ENCODE measurements at places on chromosomes 7 and 10.

GRCh38 chr7:138349841-138350700 is 110.0 kb upstream of the TRIM24 start:
- no peak for DNase-seq

GRCh38 chr7:116101704-116102103 is 71.1 kb upstream of the TFEC start:
- DNase-seq: no peak

DNA sequence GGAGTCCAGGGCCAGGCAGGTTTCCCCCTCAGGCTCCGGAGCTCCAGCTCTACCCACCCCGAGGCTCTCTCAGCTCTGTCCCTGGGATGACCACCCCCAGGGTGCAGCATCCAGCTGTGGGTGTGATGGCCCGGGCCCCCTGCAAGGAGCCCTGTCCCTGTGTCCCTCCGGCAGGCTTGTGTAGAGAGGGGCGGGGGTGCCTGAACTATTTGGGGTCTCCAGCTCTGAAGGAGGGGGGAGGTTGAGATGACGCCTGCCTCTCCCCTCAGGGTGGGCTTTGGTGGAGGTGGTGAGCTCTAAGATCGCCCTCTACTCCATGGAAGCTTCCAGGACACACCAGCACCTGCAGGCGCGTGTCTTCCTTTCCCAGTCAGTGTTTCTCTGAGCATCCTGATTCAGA is 39.4 kb downstream of the ADRA2A start:
- no peak for DNase-seq

DNA sequence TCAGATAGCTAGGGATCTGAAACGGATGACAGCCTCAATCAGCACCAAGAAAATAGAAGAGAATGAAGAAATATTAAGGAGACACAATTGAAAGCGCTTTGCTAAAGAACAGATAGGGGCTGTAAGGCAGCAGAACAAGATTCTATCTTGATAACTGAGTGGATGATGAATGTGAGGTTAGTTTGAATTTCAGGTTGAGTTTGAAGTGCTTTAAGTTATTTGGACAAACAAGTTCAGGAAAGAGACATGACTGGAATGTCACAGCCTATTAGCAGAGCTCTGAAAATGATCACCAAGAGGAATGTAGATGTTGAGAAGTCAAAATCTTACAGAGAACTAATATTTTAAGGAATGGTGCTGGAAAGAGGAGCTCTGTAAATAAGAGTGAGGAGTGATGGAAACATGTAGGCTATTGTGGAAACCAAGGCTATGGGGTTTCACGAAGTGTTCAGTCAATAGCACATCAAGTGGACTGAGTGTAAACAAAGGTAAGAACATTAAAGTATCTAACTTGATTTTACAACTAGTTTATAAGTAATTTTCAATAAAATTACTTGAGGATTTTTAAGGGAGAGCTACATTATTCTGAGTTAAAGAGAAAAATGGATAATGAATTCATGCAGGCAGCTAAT is 61.6 kb downstream of the MEST start:
- DNase-seq: no peak

- DNase-seq: no peak
These were observed 144.7 kb downstream of the TRIL start for GRCh38 chr7:28813243-28813962.

DNA sequence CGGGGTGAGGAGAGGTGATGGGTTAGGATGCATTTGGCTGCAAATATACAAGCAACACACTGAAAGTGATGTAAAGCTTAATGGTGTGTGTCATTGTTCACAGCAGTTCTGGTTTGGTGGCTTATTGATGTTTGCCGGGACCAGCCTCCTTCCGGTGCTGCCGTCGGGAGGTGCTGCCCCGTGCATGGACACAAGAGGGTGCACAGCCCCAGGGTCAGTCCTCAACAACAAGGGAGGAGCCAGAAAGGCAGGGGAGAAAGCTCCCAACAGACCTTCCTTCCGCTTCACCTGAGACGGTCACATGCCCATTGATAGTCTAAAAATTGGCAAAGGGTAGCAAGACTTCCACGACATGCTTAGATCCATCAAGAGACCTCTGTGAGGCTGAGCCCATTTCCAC is 9.5 kb downstream of the RNF32 start:
- DNase-seq: peak; percentile 68

- no peak for DNase-seq
These were observed 122.7 kb upstream of the TMEM229A start for GRCh38 chr7:124155432-124156022.

DNA sequence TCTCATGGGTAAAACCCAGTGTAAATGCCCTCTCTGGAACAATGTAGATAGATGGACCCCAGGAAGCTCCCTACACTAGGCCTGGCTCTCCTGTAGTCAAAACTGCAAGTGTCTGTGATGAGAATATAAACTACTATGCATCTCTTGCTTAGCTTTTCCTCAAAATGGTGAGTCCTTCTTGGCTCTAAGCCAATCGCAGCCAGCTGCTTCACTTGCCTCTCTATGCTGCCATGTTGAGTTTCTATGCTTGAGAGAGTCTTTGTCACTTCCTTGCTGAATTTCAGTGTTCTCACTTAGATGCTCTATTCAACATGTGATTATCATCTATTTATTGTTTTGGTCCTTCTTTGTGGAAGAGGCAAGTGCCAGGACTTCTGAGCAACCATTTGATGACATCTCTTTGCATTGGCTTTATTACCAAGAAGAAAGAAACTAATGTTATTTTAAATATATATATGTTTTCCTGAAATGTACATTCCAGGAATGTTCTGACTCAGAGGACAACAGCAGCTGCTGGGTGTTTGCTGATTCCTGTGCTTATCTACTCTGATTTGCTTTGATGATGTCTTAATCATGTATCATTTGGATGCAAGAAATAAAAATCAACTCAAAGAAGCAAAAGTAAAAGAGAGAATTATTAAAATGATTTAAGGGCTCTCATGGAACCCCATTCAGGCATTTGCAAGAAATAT is 16.6 kb downstream of the TAS2R40 start:
- no peak for DNase-seq

GRCh38 chr7:98805956-98806838 is 63.6 kb downstream of the TMEM130 start:
- no peak for DNase-seq

GRCh38 chr10:100347568-100348195 is 649 bp downstream of the SCD start:
- DNase-seq: no peak

- DNase-seq: peak; percentile 24
These were observed 80.2 kb downstream of the SORBS1 start for GRCh38 chr10:95480901-95481491.

GRCh38 chr7:22375359-22376048 is 18.6 kb upstream of the RAPGEF5 start:
- no peak for DNase-seq

DNA sequence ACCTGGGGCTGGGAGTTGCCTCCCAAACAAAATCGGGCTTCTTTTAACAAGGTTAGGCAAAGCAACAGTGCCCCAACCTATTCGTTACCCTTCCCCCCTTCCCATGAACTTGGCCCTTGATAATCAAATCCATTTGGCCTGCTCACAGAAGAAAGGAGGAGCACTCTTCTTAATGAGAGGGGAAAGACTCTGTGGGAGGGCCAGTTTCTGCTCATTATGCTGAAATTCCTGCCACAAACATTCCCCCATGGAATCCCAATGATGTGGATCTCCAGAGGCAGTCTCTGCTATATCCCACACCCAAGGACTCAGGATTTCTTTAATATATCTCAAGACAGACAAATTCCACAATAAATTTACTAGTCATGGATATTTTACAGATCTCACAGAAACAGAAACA is 43.0 kb downstream of the LSM5 start:
- no peak for DNase-seq

GRCh38 chr10:96683065-96683464 is 37.2 kb downstream of the PIK3AP1 start:
- no peak for DNase-seq

DNA sequence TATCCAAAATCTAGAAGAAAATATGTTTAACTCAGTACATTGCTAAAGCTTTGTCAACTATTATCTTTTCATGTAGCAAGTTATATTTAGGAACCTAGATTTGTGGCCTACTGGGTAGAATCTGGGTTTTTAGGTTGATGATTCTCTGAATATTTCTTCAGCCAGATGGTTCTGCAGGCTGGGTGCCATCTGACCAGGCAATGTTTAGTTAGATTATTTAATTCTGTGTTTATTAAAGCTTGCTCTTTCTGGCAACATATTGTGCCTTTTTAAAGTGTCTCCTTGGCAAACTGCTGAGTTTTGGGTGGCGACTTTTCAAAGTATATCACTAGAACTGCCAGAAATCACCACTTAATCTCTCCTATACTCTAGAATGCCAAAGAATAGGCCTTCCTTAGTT is 114.1 kb downstream of the LHFPL3 start:
- DNase-seq: no peak

DNA sequence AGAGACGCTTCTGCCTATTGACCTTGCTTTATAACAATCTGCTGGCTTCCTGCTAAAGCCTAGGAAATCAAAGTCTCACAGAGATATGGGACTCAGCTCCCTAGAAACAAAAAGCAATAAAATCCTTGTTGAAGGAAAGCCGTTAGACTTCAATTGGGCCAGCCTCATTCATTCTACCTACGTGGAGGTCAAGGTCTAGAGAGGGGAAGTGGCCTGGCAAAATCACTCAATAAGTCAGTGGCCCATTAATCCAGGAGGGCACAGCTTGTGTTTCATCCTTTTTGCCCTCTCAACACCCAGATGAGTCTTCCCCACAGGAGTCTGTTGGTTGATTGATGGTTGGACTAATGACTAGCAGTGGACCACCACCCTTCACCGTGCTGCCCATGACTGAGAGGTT is 40.5 kb upstream of the ACSL5 start:
- no peak for DNase-seq

Data from WTC11 (cell line).